ENCODE measurements at places on chromosomes 1 and 21. TPM values are rescaled to one million over a fixed set of nuclear protein-coding genes. Genes with fewer than 3 reads are reported as not detected.

Gene OR2W3
- not detected for total RNA-seq

Gene RHOU
- 1.2 TPM for total RNA-seq

Gene ALX3
- total RNA-seq: not detected

Gene FCER1A
- not detected for total RNA-seq

Gene LCE1E
- total RNA-seq: not detected

Gene A3GALT2
- not detected for total RNA-seq

All from activated T-cell treated with anti-CD3 and anti-CD28 coated beads, Interleukin-2, amount 50 U/mL, for 4 hours (primary cell).